ENCODE measurements at places on chromosomes 1 and 21. TPM values are rescaled to one million over a fixed set of nuclear protein-coding genes. Genes with fewer than 3 reads are reported as not detected.

The KRTAP13-4 gene
- polyA plus RNA-seq: not detected

The PLEKHN1 gene
- not detected for polyA plus RNA-seq

The WNT3A gene
- polyA plus RNA-seq: 0.90 TPM

The SCP2 gene
- 347 TPM for polyA plus RNA-seq

The HSD3B1 gene
- polyA plus RNA-seq: not detected

The PLCH2 gene
- polyA plus RNA-seq: 0.76 TPM

The MEX3A gene
- polyA plus RNA-seq: 1.1 TPM

The CORT gene
- polyA plus RNA-seq: not detected

The TLCD4 gene
- 2.2 TPM for polyA plus RNA-seq

The DYNLT5 gene
- polyA plus RNA-seq: 0.38 TPM

The TMEM269 gene
- 0.03 TPM for polyA plus RNA-seq

The RIPK4 gene
- 8.7 TPM for polyA plus RNA-seq

The CACNA1E gene
- polyA plus RNA-seq: under 0.01 TPM

The MYCL gene
- polyA plus RNA-seq: 4.4 TPM

The C1QA gene
- 62.7 TPM for polyA plus RNA-seq

The SYPL2 gene
- 0.61 TPM for polyA plus RNA-seq

The CD247 gene
- 0.68 TPM for polyA plus RNA-seq

The SELL gene
- polyA plus RNA-seq: 1.9 TPM

The RAB4A gene
- 58.9 TPM for polyA plus RNA-seq

The SIPA1L2 gene
- polyA plus RNA-seq: 6.8 TPM

The PLPP3 gene
- polyA plus RNA-seq: 17.6 TPM

The SIM2 gene
- polyA plus RNA-seq: 14.0 TPM

The MSH4 gene
- not detected for polyA plus RNA-seq

The DDR2 gene
- polyA plus RNA-seq: 6.8 TPM

The S100B gene
- polyA plus RNA-seq: 9.1 TPM

The RHD gene
- polyA plus RNA-seq: not detected

The PTPN14 gene
- polyA plus RNA-seq: 1.7 TPM

The PTGFRN gene
- 9.7 TPM for polyA plus RNA-seq

The IL19 gene
- not detected for polyA plus RNA-seq

The ERICH3 gene
- polyA plus RNA-seq: not detected

The GBP6 gene
- polyA plus RNA-seq: not detected

The BEND5 gene
- polyA plus RNA-seq: 2.7 TPM

The KRTAP21-2 gene
- polyA plus RNA-seq: not detected

The GCSAML gene
- polyA plus RNA-seq: 2.1 TPM

The TLR5 gene
- polyA plus RNA-seq: 1.2 TPM

The DISP3 gene
- not detected for polyA plus RNA-seq

The SHISA4 gene
- 18.3 TPM for polyA plus RNA-seq

The RIPPLY3 gene
- polyA plus RNA-seq: not detected

The C4BPA gene
- not detected for polyA plus RNA-seq

The IGFN1 gene
- 0.05 TPM for polyA plus RNA-seq

The OR6K3 gene
- polyA plus RNA-seq: not detected

Data from stomach (tissue), 19 donors.